Adipose tissue (tissue), 3 donors: ENCODE measurements at places on chromosomes 11 and 22. TPM values are rescaled to one million over a fixed set of nuclear protein-coding genes. Genes with fewer than 3 reads are reported as not detected.

TPST2 gene
- 24.9 TPM for polyA plus RNA-seq

PITPNM1 gene
- polyA plus RNA-seq = 22.8 TPM

OR52A1 gene
- not detected for polyA plus RNA-seq

OR10A5 gene
- not detected for polyA plus RNA-seq
